AG09309 (cell line): ENCODE measurements at places on chromosomes 2 and 18.

DNA sequence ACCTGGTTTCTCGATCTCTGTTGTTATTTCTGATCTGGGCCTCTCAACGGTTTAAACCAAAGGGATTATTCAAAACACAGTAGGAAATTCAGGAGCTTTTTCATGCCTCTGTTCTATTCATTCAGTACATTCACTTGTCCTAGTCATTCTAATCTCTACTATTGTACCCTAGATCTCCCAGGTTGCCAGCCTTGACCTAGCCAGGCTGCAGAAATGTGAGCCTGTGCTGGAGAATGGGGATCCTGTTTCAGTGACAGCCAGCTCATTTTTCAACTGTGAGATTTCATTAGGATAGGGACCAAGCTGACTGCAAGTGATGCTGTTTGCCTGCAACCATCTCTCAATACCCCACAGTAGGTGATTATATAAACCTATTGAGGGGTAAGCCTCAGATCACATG lies 186.2 kb downstream of the CMPK2 start:
- DNase-seq = no peak

- no peak for DNase-seq
Measured at GRCh38 chr2:204122425-204122824, 185.9 kb downstream of the ICOS start.

GRCh38 chr18:63162271-63163014 lies 157.1 kb downstream of the BCL2 start:
- DNase-seq = peak; percentile 7

GRCh38 chr2:9753276-9753600 lies 90.0 kb upstream of the TAF1B start:
- DNase-seq = peak; percentile 88

- DNase-seq = no peak
Measured at GRCh38 chr2:169050476-169051240, 18.7 kb upstream of the DHRS9 start.

DNA sequence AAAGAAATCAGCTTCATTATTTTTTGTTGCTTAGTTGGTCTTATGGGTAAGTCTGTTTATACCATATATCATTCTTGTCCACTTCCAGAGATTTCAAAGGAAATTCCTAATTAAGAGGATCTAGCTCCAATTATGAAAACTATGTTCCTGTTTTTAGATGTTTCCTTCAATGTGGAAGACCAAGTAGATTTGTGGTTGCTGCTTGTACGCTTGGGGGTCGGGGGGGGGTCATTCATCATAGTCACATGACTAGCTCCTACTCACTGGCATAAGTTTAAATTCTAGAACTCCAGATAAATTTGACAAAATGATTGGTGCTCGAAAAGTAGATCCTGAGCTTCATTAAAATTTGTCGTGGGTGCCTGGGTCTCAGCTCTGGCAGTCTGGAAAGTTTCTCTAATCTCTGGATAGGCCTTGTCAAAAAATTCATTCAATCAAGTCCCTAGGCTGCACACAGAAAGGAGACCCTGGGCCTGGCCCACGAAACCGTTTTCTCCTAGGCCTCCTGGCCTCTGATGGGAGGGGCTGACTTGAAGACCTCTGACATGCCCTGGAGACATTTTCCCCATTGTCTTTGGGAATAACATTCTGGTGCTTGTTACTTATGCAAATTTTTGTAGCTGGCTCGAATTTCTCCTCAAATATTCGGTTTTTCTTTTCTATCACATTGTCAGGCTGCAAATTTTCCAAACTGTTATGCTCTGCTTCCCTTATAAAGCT lies 62.5 kb downstream of the MEP1B start:
- DNase-seq = no peak

- DNase-seq = no peak
Measured at GRCh38 chr2:114085992-114086391, 196.1 kb downstream of the ACTR3 start.

- no peak for DNase-seq
Measured at GRCh38 chr2:71925268-71926088, 222.2 kb downstream of the CYP26B1 start.

- DNase-seq = no peak
Measured at GRCh38 chr2:220670511-220670910, 901.6 kb downstream of the EPHA4 start.

GRCh38 chr2:33616873-33617272 lies 17.8 kb upstream of the FAM98A start:
- no peak for DNase-seq

DNA sequence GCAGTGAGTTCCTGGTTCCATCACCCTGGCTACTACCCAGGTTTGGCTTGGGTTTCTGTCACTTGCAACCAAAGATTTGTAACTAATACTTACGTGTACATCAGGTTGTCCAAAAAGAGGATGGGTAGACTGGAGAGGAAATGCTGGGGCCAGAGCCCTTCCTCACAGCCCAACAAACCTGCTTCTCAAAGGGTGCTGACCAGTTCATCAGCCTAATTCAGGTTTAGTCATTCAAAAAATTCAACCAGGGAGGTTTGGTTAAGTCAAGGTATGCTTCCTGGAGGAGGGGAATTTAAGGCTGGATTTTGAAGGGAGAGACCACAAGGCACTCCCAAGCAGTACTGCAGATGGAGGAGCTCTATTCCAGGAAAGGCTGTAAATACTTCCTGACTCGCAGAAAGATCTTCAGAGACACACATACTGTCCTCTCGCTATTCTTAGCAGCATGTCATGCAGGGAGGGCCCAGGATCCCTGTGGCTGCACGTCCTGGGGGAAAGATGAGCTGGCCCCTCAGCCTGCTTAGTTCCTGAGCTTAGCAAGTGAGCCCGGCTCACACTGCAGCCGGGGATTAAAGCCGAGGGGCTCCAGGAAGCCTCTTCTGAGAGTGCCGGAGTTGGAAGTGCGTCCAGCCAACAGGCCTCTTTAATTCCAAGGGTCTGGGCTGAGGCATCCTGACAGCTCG lies 40.0 kb upstream of the BIN1 start:
- no peak for DNase-seq

DNA sequence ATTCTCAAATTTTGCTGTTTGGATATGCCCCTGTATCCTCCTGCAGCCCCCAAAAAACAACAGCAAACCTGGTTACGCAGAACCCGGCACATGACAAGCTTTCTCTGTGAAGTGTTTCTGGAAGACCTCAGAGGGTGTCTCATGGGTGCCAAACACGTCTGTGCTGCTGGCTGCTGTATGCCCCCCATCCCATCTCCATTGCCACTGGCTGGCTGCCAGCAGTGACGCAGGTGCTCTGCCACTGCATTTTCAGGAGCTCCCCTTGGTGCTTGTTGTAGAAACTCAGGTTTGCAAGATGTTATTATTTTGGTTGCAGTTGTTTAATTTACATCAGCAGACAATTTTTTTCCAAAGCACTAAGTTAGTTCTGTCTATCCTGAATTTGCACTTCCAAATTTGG lies 166.4 kb upstream of the FANCL start:
- DNase-seq = no peak

- DNase-seq = no peak
Measured at GRCh38 chr2:103808814-103809213, 1045.1 kb upstream of the POU3F3 start.

GRCh38 chr2:204691911-204692510 lies 146.7 kb downstream of the PARD3B start:
- peak; percentile 74 for DNase-seq

DNA sequence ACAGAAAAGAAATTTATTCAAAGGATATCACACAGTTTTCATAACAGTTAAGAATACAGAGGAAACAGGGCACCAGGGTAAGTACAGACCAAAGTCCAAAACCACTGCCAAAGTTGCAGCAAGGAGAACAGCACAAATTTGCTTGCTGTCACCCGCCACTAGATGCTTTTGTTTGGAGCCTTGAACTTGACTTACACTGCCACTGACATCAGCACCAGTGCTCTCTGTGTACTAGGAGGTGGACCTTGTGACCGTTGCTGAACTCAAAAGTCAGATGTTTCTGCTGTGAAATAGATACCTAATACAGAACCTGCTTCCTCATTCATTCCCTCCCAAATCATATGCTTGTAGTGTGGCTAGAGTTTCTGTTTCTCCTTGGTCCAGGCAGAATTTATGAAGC lies 578.3 kb upstream of the TMEFF2 start:
- DNase-seq = no peak

- DNase-seq = peak; percentile 41
Measured at GRCh38 chr2:63790906-63791305, 50.8 kb upstream of the UGP2 start.

GRCh38 chr2:113124181-113124961 lies 3.0 kb upstream of the IL1RN start:
- DNase-seq = no peak

DNA sequence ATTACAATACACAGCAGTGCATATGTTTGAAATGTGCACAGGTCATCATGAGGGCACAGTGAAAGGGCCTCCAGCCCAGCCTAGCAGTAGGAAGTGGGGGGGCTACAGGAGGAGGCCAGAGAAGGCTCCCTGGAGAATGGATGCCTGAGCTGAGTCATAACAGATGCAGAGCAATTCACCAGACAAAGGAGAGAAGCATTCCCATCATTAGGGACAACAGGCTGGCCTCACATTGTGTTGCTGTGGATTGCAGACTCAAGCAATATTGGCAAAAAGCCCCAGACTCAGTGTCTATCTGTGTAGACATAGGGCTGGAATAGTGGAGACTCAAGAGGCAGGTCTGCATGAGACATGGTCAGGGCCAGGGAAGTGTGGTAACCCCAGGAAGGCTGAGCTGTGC lies 329.9 kb downstream of the DLGAP1 start:
- no peak for DNase-seq

DNA sequence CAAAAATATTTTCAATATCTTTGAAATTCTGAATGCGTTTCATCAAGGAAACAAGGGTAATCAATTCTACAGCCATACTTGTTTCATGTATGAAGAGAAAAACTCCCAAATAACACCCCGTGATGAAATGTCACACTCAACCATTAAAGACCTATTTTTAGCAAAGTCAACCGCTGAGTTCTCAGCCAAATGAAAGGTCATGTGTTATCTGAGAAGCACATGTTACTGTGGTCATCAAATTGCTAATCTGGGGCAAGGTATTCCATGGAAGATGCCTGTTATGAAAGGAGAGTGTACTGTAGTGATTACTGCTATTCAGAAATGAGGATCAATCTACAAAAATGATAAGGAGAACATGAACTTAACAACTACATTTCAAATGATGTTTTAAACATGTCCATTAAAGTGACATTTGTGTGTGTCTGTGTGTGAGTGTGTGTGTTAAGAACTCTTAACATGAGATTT lies 126.7 kb downstream of the BCL2 start:
- no peak for DNase-seq

- no peak for DNase-seq
Measured at GRCh38 chr2:125855204-125855603, 800.8 kb upstream of the GYPC start.

DNA sequence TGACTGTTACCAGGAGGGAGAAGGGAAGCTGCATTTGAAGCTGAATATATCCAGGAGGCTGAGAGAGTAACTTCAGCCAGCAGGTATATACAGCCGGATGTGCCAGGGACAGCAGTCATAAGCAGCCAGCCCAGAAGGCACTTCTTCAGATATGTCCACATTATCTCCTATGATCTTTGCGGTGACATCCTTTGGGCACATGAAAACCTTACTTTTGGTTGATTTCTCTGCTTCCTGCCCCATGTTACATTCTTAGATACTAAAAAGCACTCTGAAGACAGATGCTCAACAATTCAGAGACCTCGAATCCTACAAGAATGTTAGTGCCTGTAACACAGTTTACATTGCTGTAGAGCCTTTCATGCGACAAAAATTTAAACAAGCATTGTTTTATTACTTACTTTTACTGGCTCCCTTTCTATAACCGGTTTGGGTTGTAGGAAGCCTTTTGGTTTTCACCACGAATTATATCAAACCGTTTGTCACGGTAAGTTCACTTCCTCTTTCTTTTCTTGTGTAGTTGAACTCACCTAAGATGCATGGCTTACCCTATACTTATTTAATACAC lies 50.3 kb upstream of the TLK1 start:
- DNase-seq = no peak

GRCh38 chr18:9989481-9989880 lies 75.7 kb downstream of the VAPA start:
- DNase-seq = no peak
